Thoracic aorta endothelial cell (primary cell): ENCODE measurements at places on chromosomes 12 and 14. TPM values are rescaled to one million over a fixed set of nuclear protein-coding genes. Genes with fewer than 3 reads are reported as not detected.

CIT gene
- total RNA-seq, result 30.6 and 56.0 TPM in 2 replicates

KRT1 gene
- not detected in 2 replicates for total RNA-seq

ANAPC7 gene
- total RNA-seq, result 72.1 and 75.9 TPM in 2 replicates

SOCS2 gene
- 1.7 and 8.3 TPM in 2 replicates for total RNA-seq

MOK gene
- 7.0 and 8.1 TPM in 2 replicates for total RNA-seq

NPFF gene
- not detected in 2 replicates for total RNA-seq

LTB4R2 gene
- 10.6 and 10.8 TPM in 2 replicates for total RNA-seq

SLC6A12 gene
- total RNA-seq, result not detected in 2 replicates

RPS6KA5 gene
- total RNA-seq, result 5.6 and 8.5 TPM in 2 replicates

MMP17 gene
- 3.2 and 4.8 TPM in 2 replicates for total RNA-seq

HECTD1 gene
- 267 and 298 TPM in 2 replicates for total RNA-seq

ITGA7 gene
- total RNA-seq, result 0.40 and 0.57 TPM in 2 replicates

MANSC1 gene
- 43.6 and 49.5 TPM in 2 replicates for total RNA-seq

ANKRD33 gene
- total RNA-seq, result 0.27 and 0.86 TPM in 2 replicates

ARHGDIB gene
- total RNA-seq, result 572 and 717 TPM in 2 replicates

SOX5 gene
- total RNA-seq, result 1.3 and 3.2 TPM in 2 replicates

TNFAIP2 gene
- 14.6 and 35.8 TPM in 2 replicates for total RNA-seq

TMEM263 gene
- 92.8 and 107 TPM in 2 replicates for total RNA-seq

TMTC1 gene
- 11.3 and 12.2 TPM in 2 replicates for total RNA-seq

CLEC9A gene
- not detected in 2 replicates for total RNA-seq

SMOC1 gene
- total RNA-seq, result 0.14 and 1.2 TPM in 2 replicates

IFNG-AS1 gene
- not detected in 2 replicates for total RNA-seq

GPHN gene
- total RNA-seq, result 16.4 and 17.8 TPM in 2 replicates

NTF3 gene
- total RNA-seq, result not detected in 2 replicates

HOXC4 gene
- not detected in 2 replicates for total RNA-seq

NDUFB1 gene
- total RNA-seq, result 173 and 184 TPM in 2 replicates

PLCZ1 gene
- 0.27 TPM in 1 of 2 replicates, not detected in the other for total RNA-seq

PTGER2 gene
- total RNA-seq, result not detected in 2 replicates

EXD2 gene
- 25.5 and 27.2 TPM in 2 replicates for total RNA-seq

HOXC12 gene
- total RNA-seq, result not detected in 2 replicates

VASH1 gene
- total RNA-seq, result 52.8 and 54.5 TPM in 2 replicates

TFCP2 gene
- total RNA-seq, result 12.9 TPM in 2 replicates

SERPINA6 gene
- not detected in 2 replicates for total RNA-seq

TAPBPL gene
- total RNA-seq, result 5.5 and 8.3 TPM in 2 replicates
